ENCODE measurements at places on chromosomes 2 and 18.

GRCh38 chr18:5061785-5062184 lies 135.3 kb downstream of the AKAIN1 start:
- no peak for DNase-seq

GRCh38 chr2:215441560-215442400 lies 5.9 kb upstream of the FN1 start:
- DNase-seq: no peak

GRCh38 chr2:48841126-48841525 lies 85.6 kb upstream of the LHCGR start:
- no peak for DNase-seq

GRCh38 chr2:70461414-70461813 lies 92.2 kb downstream of the TGFA start:
- no peak for DNase-seq

- DNase-seq: no peak
Measured at GRCh38 chr18:68417166-68417799, 297.6 kb downstream of the TMX3 start.

- DNase-seq: no peak
Measured at GRCh38 chr18:73696698-73697097, 450.9 kb downstream of the FBXO15 start.

DNA sequence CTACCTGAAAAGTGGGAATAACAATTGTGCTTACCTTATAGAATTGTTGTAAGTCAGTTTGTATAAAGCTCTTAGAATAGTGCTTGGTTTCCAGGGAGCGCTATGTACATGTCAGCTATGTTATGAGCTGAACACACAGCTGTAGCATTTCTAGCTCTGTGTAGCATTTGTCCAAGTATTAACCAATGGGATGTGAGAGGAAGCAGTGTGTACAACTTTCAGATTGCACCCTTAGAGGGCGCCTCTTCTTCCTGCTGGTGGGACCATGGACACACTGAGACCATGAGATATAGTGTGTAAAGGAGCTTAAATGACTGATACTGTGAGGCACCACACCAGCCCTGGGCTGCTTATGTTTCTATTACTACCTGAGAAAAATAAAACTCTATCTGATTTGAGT lies 380.2 kb downstream of the LNPK start:
- DNase-seq: no peak

- DNase-seq: no peak
Measured at GRCh38 chr2:240311821-240312220, 123.6 kb upstream of the GPC1 start.

- no peak for DNase-seq
Measured at GRCh38 chr18:32093102-32093511, 1.4 kb downstream of the RNF138 start.

DNA sequence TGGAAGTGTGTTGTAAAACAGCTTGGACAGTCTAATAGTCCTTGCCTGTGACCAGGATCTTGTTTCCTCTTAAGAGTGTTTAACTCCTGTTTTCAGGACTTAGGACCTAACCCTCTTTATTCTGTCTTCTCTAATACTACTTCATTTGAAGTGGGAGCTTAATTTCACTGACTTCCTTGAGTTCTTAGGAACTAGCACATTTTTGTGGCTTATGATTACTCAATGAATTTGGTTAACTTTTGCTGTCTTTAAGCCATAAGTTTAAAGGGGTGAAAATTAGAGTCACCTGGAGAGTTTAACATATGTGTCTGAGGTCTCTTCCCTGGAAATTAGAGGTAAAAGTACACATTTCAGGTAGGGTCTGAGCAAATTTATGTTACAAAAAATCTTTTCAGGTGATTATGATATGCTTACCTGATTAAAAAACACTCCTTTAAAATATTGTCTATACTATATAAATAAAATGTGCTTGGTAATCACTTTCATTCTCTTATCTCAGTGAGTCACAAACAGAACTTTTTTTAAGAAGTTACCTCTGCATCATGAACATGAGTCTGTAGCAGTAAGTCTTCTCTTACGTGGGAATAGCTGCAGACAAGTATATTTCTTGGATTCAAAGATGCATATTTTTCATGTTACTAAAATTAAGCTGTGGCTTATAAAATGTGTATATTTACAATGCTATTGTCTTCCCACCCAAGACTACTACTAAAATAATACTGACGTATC lies 52.7 kb downstream of the ATP9B start:
- no peak for DNase-seq

GRCh38 chr2:115161771-115162493 lies 719.5 kb downstream of the DPP10 start:
- no peak for DNase-seq

- DNase-seq: no peak
Measured at GRCh38 chr2:128986867-128987268, 668.2 kb upstream of the HS6ST1 start.

GRCh38 chr2:234752966-234753365 lies 198.9 kb upstream of the SH3BP4 start:
- DNase-seq: no peak

- DNase-seq: no peak
Measured at GRCh38 chr2:204538182-204539018, 6.9 kb upstream of the PARD3B start.

GRCh38 chr2:96773922-96774321 lies 13.2 kb downstream of the CNNM4 start:
- DNase-seq: no peak

GRCh38 chr2:35410431-35411061 lies 945.0 kb upstream of the CRIM1 start:
- DNase-seq: peak; percentile 18

DNA sequence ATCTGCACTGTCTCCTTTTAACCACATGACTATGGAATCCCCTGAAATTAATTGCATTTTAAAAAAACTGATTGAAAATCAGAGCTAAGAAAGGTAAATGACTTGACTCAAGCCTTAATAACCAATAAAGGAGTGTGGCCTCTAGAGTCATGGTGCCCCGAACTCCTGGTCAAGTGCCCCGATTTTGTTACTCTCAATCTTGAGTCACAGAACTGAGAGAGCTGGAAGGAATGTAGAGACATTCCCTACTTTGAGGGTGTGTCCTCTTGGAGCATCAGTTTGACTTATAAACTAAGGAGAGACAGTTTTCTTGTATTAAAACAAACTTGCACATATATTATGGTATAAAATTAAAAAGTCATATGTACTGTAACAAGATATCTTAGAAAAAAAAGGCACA lies 2.4 kb downstream of the WDR43 start:
- no peak for DNase-seq

DNA sequence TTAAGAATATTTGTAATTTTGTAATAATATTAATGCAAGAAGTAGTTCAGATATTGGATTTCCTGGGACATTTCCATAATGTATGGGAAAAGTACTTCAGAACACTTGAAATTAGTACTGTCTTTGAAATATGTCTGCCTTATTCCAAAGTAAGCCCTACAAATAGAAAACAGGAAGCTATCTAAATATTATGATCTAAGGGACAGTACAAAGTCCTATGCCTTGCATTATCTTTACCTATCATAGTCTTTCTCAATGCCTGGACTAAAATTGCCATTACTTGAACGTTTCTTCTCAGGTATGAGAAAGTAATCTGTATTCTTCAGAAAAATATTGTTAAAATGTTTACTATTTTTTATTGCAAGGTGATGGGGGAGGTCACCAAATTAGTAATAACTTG lies 113.0 kb downstream of the PPP1R1C start:
- DNase-seq: no peak

DNA sequence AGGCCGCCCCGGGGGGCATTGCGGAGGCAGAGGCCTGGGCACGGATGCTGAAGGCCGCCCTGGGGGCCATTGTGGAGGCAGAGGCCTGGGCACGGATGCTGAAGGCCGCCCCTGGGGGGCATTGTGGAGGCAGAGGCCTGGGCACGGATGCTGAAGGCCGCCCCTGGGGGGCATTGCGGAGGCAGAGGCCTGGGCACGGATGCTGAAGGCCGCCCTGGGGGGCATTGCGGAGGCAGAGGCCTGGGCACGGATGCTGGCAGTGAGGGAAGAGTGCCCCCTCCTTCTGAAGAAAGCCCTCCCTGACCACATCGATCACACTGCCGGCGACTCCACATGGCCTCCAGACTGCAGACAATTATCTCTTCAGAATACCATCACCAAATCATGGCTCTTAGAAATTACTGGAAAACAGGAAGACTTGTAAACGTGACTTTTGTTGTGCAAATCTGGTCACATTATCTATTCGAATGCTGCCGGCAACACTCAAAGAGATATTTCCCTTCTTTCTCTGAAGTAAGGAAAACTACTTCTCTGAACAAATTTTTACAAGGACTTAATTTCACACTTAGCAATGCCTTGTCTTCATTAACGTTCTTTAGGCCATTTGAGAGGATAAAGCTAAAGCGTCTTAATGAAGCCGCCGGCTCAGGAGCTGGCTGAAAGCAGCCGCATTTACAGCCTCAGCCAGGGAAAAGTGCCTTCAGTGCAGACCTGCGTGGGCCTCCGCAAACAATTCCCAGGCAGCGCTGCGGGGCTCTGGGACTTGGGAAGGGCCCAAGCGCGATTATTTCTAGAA lies 18.1 kb upstream of the SNTG2 start:
- DNase-seq: no peak

DNA sequence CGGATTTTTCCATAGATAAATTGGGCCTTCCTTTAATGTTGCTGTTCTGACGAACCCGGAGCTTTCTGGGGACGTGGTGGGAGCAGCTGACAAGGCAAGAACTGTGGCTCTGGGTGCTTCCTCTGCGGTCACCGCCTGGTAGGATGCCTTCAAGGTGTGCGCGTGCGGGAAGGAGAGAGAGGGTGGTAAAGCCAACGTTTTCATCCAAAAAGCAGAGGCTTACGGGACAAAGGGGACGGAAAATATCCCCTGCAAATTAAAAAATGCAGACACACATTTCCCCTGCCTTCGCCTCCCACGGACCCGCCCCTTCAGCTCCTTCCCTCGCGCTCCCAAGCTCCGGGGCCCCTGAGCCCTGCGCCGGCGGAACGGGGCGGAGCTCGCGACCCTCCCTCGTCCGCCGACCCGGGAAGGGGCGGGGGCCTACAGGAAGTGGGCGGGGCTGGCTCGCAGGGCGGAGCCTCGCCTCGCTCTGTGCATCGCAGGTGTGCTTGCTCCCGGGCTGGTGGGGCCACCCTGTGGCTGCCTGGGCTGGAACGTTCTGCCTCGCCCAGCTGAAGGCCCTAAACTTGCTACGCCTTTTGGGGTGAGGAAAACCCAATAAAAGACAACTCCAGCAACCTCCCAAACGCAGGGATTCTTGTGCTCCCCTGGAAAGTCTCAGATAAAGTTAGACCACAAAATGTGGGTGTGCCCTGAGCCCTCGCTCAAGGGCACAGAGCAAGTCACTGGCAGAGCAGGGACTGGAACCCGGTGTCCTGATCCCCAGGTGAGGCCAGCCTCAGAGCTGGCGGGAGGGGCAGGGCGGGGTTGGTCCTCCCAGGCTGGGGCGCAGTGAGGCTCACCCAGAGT lies 25.4 kb upstream of the SLC66A3 start:
- peak; percentile 63 for DNase-seq

GRCh38 chr2:70069049-70069448 lies 18.2 kb upstream of the PCBP1 start:
- DNase-seq: peak; percentile 72

DNA sequence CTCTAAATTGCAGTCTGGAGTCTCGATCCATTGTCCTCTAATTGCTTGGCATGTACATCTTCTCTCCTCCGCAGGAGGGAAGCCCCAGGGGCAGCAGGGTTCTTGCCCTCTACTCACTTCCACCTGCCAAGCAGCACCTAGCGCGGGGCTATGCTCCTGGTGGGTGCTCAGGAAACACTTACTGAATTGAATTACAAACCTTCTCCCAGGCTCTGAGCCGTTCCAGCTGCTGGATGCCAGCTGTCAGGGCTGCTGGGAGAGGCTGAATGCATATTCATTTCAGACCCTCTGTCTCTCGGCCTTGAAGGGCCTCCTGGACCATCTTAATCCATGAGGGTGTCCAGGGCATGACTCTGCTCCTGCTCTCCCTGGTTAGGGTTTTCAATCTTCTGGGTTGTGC lies 94.0 kb downstream of the CELF4 start:
- no peak for DNase-seq

DNA sequence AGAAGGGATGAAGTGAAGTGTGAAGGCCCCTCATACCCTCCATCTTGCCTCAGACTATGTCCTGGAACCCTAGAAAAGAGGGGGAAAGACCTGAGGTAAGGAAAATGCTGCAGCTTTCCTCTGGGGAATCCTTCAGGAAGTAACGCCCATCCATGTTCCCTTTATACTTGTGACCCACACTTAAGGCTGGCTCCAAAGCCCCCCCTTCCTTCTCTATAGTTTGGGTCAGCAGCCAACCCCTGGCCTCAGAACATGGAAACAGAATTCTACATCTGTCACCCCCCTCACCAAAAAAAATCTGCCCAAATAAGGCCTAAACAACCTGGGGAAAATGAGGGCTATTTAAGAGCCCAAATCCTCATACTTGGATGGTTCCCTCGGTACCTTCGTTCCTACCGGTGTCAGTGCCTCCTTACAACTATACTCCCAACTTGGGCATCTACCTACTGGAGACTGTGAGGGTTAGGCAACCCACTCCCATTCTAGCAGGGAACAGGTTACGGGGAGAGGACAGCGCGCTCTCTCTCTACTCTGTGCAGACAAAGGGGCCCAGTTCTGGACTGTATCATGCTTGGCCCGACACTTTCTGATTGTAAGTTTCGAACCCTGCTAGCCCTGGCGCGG lies 689 bp downstream of the OST4 start:
- DNase-seq: no peak

- no peak for DNase-seq
Measured at GRCh38 chr2:78839259-78839658, 186.2 kb upstream of the REG3G start.

- no peak for DNase-seq
Measured at GRCh38 chr2:8962890-8963289, 40.6 kb downstream of the MBOAT2 start.

DNA sequence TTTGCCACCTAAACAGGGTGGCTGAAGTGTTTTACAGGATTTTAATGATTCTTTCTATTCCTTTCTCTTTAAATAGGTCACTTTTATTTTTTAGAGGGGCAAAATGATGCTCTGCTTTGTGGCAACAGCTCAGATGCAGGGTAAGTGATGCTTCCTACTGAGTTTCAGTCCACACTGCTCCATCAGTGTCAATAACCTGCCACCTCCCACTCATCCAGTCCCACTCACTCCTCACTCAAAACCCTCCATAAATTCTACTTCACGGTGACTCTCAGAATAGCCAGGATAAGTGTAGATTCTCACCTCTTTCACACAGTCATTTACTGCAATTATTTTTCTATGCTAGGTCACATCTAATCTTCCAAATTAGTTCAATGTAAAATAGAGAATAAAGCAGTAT lies 72.7 kb downstream of the SCN2A start:
- DNase-seq: no peak
